HepG2 (cell line): ENCODE measurements at places on chromosomes 7 and 10.
A peak's percentile ranks its signal among the peaks of the same experiment; 100 is the strongest.

DNA sequence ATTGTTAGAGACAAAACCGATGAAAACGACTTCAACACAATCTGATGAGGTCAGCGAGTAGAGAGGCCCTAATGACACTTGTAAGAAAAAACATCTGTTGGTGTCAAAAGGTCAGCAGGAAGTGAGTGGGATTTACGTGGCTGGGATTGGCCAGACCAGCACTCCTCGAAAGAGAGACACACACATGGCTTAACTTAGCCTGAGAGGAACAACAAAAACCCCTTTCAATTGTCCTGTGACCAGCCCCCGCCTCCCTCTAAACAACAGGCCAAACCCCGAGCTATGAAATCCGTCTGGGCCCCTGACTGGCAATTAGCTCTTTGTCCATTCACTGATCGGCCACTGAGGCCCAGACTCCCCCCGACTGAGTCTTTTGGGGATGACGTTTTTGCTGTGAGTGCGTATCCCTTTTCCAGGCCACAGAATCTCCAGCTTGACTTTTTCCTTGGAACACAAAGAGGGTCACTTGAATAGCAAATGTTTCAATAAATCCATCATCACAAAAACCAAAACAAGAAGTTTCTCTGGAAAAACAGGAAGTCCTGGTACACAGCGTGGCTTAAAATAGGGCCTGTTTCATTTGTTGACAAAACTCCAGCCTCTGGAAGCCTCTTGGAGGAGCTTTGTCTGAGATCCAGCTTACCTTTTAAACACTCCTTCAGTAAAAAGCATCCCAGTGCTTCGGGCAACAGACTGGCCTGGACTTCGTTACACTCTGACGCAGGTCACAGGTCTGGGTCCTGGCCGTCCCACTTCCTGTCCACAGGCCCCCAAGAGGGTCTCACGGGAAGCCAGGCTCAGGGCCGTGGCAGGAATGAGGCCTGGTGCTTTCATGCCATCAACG, 103.0 kb downstream of the CTBP2 start:
- DNase-seq = no peak

DNA sequence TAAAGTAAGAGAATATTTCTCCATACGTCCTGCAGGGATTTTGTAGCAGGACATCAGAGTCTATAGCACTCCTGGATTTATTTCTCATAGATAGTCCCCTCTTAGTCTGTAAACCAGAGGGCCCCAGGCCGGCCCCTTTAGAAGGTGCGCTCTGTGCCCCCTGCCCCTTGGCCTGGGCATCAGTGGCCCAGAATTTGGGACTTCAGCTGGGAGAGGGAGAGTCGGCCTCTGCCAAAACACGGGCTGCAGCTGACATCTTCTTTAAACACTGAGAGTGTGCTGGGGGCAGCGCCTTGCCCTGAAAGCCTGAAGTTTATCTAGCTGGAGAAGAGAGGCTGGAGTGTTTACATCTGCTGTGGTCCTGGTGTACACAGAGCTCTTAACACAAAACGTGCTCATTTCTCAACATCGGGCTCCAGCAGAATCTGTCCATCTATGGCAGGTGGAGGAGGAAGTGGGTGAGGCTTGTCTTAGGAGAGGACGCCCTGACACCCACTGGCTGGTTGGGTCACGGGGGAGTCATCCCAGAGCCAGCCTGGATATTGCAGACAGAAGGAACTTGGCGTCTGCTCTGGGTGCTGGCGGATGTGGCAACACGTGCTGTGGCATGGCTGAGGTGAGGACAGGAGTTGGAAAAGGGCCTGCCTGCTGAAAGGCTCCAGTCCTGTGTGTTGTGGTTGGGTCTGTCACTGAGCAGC, 5.0 kb upstream of the TACR2 start:
- no peak for DNase-seq

- DNase-seq = no peak
Measured at GRCh38 chr7:131284702-131285419, 42.8 kb upstream of the MKLN1 start.

GRCh38 chr7:135361788-135362187, 128.2 kb downstream of the STRA8 start:
- DNase-seq = no peak

DNA sequence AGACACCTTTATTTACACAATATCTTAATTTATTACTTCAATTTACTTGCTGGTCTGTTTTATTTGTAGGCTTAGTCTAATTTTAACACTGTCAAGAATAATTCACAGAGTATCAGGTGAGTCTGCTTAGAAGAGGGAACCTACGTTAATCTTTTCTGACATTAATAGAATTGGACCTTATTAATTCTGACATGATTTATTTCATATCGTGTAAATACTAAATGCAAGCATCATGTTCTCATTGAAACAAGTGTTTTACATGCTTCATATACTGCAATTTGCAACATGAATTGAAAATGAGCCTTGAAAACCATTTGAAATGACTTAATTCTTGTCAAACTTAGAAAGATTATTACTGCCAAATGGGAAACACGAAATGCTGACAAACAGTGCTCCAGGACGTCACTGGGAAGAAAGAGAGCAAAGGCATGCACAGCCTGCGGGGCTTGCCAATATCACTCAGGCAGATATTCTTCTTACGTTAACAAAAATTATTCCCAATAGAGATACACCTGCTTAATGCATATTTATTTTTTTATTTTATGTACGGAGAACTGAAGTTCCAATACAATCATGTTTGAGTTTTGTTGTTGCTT, 282.0 kb upstream of the AKR1E2 start:
- DNase-seq = no peak

GRCh38 chr10:59741048-59741447, 12.2 kb downstream of the MRLN start:
- no peak for DNase-seq

GRCh38 chr10:96991313-96991841, 159.3 kb downstream of the LCOR start:
- no peak for DNase-seq

- no peak for DNase-seq
Measured at GRCh38 chr10:15841696-15842095, 18.6 kb downstream of the MINDY3 start.

DNA sequence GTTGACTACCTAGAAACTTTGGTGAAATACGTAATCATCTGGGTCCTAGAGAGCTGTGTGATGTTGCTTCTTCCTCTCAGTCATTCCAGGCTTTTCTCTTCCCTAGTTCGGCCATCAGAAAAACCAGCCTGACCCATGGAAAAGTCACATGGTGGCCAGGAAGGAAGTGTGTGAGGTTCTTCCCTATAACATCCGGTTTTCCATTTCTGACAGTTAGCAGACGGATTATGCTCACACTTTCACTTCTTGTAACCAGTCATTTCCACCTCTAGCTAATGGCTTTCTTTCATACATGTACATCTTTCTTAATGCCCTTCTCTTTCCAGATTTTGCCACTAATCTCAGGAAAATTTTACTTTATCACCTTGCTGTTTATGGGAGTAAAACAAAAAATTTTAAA, 110.0 kb upstream of the GLCCI1 start:
- DNase-seq = no peak

DNA sequence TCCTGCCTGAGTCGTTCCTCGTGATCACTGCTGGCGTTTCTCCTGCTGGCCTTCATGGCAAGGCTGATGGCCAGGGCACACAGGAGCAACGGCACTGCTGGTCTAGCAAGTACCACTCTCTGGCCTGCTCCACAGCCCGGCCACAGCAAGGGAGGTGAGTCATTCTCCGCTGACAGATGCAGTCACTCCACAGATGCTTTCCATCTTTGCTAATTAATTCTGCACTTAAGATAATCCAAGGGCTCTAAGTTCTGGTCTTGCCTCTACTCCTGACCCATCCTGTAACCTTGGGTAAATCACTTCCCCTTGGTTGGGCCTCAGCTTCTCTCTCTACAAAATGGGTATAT, 244.4 kb downstream of the RPS24 start:
- DNase-seq = no peak

DNA sequence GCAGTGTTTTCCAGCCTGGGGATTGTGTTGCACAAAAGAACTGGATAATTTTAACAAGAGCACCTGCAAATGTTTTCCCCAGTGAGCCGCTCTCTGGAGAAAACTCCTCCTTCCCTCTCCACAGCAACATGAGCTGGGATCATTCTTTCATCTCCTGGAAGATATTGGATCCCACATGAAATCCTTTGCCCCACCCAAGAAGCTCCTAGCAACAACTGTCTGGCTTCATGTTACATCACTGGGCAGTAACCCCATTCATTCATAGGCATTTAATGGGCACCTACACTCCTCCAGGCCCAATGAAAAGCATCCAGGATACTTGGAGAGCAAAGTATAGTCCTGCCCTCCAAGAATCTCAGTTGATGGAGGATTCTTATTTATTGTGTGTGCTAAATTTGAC, 27.2 kb downstream of the LSM5 start:
- no peak for DNase-seq

DNA sequence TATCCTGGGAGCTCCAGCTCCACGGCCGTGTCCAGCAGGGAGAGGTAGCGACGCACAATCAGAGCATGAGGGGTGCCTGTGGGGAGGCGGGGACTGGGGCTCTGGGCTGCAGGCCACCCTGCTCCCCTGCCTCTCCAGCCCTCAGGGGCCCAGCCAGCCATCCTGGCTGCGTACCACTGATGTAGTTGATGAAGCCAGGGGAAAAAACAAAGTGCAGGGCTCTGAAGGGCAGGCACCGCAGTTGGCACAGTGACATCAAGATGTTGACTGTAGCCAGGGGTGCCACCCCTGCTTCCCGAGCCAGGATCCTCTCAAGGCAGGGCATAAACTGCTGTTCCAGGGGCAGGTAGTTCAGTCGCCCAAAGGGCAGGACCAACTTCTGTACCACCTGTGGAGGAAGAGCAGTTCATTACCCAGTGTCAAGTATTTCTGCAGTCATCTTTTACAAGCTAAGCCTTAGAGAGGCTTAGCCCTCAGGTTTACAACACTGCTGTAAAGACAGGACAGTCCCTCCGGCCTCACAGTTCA, 2.8 kb downstream of the FASTK start:
- no peak for DNase-seq

DNA sequence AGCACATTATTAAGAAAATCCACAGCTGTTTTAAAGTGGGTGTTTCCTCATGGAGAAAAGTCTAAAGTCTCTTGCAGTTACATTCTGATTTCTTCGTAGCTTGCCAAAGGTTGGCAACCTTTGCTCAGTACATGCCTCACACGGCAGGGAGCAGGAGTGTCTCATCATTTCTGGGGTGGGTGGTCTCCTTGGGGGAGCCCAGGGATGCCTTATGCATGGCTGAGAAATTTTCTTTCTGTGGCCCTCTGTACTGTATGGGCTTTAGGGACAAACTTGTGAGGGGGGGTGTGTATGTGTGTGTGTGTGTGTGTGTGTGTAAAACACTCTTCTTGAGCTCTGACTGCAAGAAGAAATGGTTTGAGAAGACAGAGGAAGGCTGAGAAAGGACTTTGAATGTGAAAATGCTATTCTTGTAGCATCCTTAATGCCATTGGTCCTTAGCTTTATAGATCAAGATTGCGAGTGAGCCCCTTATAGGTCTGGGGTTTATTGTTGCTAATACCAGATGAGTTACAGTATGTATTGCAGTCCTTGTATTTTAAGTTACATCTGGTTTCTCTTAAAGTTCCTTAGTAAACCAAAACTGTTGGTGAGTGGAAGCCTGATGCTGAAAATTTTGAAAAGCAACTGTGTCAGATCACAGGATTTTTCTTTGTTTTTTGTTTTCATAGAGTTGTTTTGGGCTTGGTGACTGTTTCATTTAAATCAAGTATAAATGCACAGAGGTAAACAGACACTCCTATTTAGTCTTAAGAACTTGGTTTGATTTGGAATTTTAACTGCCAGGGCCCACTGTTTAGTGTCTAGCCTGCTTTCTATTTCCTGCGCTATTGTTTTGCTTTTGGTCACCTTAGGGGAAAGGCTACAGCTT, 242.0 kb downstream of the BICC1 start:
- no peak for DNase-seq

GRCh38 chr7:12821746-12822145, 134.3 kb downstream of the ARL4A start:
- DNase-seq = peak; percentile 44

GRCh38 chr10:3226960-3227744, 54.6 kb upstream of the PITRM1 start:
- DNase-seq = no peak

- no peak for DNase-seq
Measured at GRCh38 chr7:116524609-116525297, at the start of gene CAV1. Gene CAV1 (plus strand): TSS chr7:116525036. CDS start chr7:116525063, 27 bp downstream.

DNA sequence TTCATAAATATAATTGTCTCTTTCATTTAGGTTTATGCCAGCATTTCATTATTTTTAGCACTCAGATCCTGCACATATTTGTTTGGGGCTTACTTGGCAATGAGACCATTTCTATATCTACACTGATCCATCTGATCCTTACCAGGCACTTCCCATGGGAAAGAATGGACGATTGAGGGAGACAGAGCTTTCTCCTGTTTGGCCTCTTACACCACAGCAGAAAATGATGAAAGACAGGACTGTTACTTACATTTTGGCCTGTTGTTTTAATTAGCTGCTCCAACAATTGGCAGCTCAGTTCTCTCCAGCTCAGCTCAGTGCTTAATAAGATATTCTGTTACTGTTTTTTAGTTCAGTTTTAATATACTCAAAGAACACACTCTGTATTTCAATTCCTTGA, 77.6 kb upstream of the RSU1 start:
- DNase-seq = no peak

DNA sequence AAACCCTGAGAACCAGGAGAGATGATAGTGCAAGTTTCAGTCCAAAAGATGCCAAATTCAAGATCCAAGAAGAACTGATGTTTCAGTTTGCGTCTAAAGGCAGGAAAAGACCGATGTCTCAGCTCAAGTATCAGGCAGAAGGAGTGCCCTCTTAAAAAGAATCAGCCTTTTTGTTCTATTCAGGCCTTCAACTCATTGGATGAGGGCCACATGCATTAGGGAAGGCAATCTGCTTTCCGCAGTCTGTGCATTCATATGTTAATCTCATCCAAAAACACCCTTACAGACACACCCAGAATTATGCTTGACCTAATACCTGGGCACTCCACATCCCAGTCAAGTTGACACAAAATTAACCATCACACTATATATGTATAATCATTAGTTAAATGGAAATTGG, 45.2 kb downstream of the DNAJB9 start:
- DNase-seq = no peak

DNA sequence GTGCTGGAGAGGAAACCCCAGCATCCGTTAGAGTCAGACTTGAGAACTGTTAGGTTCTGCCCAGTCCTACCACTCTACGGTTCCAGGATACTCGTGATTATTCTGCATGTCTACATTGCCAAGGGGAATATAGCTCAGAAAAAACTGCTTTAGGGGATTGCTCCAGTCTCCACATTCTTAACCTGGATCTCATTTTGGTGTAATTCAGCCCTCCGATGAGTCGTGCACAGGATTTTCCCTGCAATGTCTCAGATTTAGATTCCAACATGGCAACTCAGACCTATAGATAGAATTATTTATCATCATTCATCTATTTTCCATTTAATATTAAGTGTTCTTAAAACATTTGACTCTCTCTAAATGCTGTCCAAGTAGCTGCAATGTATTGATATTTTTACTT, 121.1 kb upstream of the ZEB1 start:
- DNase-seq = no peak
